HCEC 1CT (cell line): ENCODE measurements at places on chromosomes 7 and 10.

DNA sequence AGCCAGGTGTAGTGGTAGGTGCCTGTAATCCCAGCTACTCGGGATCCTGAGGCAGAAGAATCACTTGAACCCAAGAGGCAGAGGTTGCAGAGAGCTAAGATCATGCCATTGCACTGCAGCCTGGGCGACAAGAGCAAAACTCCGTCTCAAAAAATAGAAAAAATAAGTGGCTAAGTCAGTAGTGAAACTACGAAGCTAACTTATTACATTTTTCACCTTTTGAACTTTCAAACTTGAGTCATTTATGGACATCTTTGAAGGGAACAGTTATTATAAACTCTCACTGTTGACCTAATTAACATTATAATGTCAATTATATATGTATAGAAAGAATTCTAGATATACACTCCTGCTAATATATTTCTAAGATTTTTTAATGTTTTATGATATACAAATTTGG, 541.5 kb upstream of the C7orf33 start:
- DNase-seq, result no peak

DNA sequence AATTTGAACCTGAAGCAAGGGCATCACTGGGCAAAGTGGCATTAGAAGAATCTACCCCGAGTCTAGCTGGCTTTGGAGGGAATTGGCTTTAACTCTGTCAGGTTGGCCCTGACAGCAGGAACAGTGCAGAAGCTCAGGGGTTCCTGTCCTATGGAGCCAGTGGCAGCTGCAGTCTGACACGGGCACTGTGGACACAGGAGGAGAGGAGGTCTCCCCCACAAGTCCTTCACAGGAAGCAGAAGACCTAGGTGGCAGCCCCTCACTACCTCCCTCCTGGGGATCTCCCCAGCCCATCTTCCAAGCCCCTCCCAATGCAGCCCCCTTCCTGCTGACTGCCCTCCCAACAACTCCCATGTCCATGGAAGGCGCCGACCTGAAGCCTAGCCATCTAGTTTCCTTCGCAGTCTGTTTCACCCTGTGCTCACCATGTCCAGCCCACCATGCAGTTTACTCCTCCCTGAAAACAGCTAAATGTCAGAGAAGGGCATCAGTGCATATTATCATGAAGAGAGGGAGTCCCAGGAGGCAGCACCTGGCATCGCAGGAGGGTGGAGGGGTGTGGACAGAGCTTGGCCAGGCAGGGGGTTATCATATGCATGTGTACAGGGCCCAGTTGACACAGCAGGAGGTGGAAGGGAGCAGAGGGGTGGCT, 17.9 kb upstream of the GDF10 start:
- no peak for DNase-seq

GRCh38 chr10:114077815-114078219, 34.2 kb downstream of the ADRB1 start:
- DNase-seq, result no peak

GRCh38 chr7:115297656-115298055, 375.8 kb downstream of the MDFIC start:
- DNase-seq, result peak; percentile 89

GRCh38 chr10:108902619-108903285, 1020.6 kb downstream of the XPNPEP1 start:
- DNase-seq, result no peak

DNA sequence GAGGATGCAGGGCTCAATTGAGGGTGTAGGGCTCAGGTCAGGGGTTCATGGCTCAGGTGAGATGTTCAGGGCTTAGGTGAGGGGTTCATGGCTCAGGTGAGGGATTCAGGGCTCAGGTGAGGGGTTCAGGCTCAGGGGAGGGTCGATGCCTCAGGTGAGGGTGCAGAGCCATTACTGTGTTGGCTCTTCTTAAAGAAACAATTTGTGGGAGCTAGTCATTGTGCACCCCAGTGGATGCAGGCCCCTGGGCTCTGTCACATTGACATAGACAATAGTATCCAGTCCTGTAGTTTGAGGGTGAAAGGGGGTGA, 86.7 kb downstream of the ADCY1 start:
- DNase-seq, result no peak

- DNase-seq, result no peak
These were observed 110.9 kb downstream of the DYNC1I1 start for GRCh38 chr7:95883217-95883616.

DNA sequence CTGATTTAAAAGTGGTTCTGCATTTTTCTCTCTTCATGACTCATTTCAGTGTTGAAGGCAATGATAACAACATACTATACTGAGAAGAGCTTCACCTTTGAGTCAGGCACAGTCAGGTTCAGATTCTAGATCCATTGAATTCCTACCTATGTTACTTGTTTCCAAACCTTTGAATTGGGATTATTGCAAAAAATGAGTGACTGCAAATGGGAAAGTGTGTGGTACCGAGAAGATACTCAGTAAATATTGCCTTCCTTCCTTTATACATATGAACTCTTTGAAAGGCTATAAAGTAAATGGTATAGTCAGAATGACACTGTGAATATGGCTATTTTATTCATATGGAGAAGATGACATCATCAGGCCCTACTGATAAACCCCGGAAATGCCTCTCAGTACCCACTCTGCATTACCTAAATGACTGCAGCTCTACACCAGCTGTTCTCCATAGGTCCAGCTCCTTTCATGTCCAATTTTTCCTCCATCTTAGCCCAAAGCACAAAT, 66.7 kb upstream of the FGL2 start:
- DNase-seq, result no peak

DNA sequence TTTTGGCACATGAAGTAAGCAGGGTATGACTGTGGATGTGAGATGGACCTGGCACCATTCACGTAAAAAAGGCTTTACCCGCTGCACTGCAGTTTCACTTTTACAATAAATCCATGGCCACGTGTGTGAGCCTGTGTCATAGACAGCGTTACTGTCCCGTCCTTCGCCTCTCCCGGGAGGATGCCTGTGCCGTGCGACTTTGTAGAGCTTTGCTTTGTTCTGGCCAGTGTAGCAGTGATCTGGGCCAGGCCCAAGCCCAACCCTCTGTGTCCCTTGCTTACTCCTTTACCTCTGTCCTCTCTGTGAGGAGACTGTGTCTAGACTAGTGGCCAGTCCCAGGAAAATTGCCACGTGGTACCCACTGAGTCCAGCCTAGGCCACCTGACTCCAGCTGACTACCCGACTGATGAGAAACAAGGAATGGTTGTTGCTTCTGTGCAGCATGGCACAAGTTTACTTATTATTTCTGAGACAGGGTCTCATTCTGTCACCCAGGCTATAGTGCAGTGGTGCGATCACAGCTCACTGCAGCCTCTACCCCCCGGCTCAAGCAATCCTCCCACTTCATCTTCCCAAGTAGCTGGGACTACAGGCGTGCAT, 48.1 kb downstream of the JAKMIP3 start:
- no peak for DNase-seq

DNA sequence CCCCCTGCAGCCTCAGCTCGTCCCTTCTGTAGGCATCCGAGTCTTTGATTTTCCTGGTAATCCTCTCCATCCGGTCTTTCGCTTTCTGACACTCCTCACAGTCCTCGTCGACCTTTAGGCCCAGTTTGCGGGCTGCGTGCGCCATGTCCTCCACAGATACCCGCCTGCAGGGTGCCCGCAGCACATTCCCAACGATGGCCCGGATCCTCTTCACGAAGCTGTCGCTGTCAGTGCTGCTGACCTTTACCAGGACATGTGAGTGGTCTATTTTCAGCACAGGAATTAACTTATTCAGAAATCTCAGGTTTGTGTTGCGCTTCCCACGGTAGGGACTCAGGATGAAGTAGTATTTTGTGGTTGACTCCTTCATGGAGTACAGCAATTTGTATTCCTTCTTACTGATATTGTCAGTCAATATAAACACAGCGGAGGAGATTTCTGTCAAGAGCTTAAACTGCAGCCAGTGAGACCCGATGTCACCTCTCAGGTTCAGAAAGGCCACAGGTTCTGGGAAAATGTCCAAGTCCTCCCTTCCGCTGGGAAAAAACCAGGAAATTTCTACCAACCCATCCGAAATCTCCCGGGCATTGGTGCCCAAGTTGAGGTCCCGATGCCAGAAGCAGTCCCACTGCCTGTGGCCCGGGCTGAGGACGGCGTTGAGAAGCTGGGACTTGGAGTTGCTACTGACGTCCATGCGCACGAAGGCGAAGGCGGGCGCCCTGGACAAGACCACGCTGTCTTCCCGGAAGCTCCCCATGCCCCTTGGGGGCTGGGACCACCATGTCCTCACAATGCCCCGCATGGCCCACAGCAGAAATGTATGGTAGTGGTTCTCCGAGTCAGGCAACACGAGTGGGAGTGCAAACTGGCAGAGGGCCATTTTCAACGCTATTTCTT, 8.9 kb upstream of the MRPS24 start:
- no peak for DNase-seq

GRCh38 chr10:98382691-98383101, 32.3 kb downstream of the PYROXD2 start:
- no peak for DNase-seq

DNA sequence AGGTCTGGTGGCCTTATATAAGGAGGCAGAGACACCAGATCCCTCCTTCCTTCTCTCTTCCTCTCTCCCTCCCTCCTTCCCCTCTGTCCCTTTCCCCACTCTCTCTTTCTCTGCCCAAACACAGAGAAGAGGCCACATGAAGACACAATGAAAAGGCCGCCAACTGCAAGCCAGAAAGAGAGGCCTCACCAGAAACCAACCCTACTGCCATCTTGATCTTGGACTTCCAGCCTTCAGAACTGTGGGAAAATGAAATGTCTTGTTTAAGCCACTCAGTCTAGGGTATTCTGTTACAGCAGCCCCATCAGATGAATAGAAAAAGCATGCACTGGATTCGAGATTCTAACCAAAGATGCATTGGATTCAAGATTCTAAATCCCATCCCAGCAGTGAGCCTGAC, 168.1 kb downstream of the FAM107B start:
- no peak for DNase-seq

- DNase-seq, result peak; percentile 26
These were observed 2.6 kb upstream of the METTL27 start for GRCh38 chr7:73844848-73845460.

GRCh38 chr10:6072215-6072934, 10.2 kb upstream of the IL2RA start:
- DNase-seq, result no peak

DNA sequence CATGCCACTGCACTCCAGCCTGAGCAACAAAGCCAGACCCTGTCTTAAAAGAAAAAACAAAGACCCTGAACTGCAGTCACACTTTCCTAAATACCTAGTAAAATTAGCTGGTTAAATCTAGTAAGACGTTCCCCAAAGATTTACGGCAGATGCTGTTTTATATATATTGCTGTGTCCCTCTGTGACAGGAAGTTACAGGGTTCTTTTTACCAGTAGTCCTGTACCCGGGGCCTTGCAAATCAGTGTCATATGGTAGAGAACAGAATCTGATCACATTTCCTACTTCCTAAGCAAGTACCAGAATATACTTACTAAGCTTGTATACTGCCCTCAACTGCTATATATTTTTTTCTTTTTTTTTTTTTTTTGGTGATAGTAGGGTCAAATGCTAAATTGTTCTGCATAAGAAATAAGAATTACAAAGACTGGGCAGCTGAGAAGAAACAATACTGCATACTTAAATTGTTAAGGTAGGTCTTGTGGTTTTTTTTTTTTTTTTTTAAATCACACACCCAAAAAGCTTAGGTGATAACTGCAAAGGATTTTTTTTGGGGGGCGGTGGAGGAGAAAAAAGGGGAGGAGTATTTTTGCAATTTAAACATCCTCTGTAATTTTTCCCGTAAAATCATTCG, 27.3 kb upstream of the KMT2E start:
- no peak for DNase-seq

DNA sequence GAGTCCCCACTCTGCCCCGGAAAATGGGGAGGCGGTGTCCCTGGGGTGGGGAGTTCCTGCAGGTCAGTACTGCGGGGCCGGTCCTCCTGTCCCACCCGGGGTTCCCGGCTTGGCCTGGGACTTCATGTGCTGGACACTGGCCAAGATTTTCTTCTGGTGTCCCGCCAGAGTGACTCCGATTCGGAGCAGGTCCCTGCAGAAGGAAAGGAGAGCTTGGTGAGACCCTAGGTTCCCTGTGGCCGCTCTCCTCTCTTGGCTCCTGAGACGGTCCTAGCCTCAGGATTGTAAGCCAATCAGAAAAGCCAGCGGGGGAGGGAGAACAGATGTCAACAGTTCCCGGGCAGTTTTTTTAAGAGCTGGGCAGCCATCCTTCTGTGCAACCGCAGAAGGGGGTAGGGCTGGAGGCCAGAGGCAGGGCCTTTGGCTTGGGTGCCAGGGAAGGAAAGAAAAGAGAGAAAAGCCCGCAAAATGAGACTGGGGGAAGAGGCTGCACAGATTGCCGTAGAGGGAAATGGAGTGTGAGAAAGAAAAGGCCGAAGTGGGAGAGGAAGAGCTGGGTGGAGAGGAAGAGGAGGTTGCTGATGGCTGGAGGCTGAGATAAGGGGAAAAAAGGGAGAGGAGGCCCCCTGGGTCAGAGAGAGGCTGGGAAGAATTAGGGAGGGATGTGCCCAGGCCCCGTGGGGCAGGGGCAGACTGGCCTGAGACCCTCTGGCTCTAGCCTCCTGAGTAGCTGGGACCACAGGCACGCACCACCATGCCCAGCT, 23.7 kb downstream of the EPHB4 start:
- DNase-seq, result peak; percentile 83

DNA sequence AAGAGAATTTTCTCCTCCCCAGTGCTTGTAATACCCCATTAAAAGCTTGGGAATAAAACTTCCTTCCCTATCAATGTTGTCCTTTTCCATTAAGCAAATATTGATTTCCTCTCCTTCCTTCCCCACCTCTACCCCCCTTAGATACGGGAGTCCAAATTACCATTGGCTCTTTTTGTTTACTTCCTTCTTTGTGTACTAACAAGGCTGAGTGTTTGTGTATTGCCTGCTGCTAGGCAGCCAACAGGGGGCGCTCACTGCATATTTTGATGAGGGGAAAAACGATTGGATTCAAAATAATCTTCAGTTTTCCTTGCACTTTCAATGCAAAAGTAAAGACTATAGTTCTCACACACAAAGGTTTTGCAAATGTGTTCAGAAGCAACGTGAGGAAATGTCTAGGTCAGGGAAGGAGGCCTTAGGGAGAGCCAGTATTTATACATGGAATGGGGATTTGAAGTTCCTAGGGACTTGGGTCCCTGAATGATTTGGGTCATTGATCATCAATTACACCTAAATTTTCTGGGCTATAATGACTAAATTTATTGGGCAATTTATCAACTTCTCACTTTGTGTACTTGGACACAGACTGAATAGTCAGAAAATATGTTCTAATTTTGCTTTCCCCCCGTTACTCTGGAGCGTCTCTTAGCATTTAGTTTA, 23.6 kb upstream of the VPS41 start:
- DNase-seq, result peak; percentile 45
